ENCODE measurements at places on chromosomes 12 and 14.
A peak's percentile ranks its signal among the peaks of the same experiment; 100 is the strongest.

GRCh38 chr14:63928744-63929174 lies 76.0 kb downstream of the SYNE2 start:
- no peak for DNase-seq

GRCh38 chr12:59973515-59973914 lies 377.7 kb downstream of the SLC16A7 start:
- no peak for DNase-seq

GRCh38 chr12:69906411-69907216 lies 81.6 kb downstream of the MYRFL start:
- DNase-seq, result no peak

GRCh38 chr12:24595652-24596235 lies 353.2 kb downstream of the BCAT1 start:
- peak; percentile 4 for DNase-seq

- DNase-seq, result no peak
Observed at GRCh38 chr12:40314927-40315326, 90.1 kb downstream of the LRRK2 start.

- DNase-seq, result no peak
Observed at GRCh38 chr12:46124132-46124847, 133.9 kb upstream of the SCAF11 start.

- no peak for DNase-seq
Observed at GRCh38 chr12:52024845-52025230, 18.1 kb downstream of the TAMALIN start.

- DNase-seq, result no peak
Observed at GRCh38 chr14:74635847-74636246, 23.8 kb upstream of the LTBP2 start.

- no peak for DNase-seq
Observed at GRCh38 chr14:61376314-61376713, 54.9 kb downstream of the PRKCH start.
